GM12892 (cell line): ENCODE measurements at places on chromosomes 1 and 21.

- no peak for DNase-seq
Observed at GRCh38 chr1:36560621-36561360, 78.1 kb upstream of the CSF3R start.

GRCh38 chr1:43232074-43232473 lies 37.7 kb upstream of the TMEM125 start:
- DNase-seq = no peak

GRCh38 chr1:14778898-14779865 lies 180.7 kb downstream of the KAZN start:
- no peak for DNase-seq

DNA sequence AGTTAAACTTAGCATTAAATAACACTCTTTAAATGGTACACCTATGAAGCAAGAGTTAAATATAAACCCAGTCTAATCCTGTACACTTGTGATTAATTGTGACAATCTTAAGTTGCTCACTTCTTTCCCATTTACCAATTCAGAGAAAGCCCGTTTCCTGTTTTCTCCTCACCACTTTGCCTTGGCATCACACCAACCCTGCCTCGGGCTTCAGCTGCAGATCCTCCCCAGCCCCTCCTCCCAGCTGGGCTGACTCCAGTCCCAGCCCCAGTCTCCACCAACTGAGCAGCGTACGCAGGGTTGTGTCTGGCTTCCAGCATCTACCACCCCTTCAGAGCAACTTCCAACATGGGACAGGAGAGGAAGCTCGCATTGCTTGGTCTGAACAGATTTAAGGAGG lies 4.1 kb downstream of the PYCR2 start:
- no peak for DNase-seq

DNA sequence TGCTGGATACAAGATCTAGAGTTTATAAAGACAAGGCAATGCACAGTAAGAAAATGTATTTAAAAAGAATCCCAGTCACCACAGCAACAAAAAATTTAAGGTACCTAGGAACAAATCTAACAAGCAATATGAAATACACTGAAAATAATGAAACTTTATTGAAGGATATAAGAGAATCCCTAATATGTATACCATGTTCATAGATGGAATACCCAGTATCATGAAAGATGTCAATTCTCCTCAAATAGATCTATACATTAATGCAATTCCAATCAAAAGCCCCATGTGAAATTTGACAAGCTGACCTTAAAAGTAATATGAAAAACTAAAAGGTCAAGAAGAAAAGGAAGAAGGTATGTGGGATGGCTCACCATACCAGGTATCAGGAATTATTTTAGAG lies 109.2 kb downstream of the COQ8A start:
- DNase-seq = no peak

- DNase-seq = no peak
Observed at GRCh38 chr1:2480986-2481364, 4.9 kb downstream of the PLCH2 start.

- DNase-seq = no peak
Observed at GRCh38 chr1:53111073-53111556, 31.3 kb downstream of the SLC1A7 start.

GRCh38 chr1:18137759-18138345 lies 30.3 kb downstream of the IGSF21 start:
- DNase-seq = no peak

DNA sequence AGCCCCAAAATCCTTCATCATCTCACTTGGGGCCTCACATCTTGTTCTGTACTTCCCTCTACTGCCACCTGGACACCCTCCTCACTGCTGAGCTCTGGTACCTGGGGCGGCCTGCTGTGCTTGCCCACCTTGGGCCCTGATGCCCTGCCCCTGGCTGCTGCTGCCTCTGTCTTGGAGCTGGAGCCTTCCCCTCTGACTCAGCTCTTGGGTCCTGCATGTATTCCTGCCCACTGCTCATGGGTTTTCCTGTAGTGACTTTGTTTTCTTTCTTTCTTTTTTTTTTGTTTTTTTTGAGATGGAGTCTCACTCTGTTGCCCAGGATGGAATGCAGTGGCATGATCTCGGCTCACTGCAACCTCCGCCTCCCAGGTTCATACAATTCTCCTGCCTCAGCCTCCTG lies 37.5 kb downstream of the TRAPPC10 start:
- DNase-seq = no peak

- no peak for DNase-seq
Observed at GRCh38 chr1:17531682-17532487, 7.6 kb upstream of the ARHGEF10L start.

- DNase-seq = no peak
Observed at GRCh38 chr1:20711285-20712214, 6.3 kb downstream of the KIF17 start.

DNA sequence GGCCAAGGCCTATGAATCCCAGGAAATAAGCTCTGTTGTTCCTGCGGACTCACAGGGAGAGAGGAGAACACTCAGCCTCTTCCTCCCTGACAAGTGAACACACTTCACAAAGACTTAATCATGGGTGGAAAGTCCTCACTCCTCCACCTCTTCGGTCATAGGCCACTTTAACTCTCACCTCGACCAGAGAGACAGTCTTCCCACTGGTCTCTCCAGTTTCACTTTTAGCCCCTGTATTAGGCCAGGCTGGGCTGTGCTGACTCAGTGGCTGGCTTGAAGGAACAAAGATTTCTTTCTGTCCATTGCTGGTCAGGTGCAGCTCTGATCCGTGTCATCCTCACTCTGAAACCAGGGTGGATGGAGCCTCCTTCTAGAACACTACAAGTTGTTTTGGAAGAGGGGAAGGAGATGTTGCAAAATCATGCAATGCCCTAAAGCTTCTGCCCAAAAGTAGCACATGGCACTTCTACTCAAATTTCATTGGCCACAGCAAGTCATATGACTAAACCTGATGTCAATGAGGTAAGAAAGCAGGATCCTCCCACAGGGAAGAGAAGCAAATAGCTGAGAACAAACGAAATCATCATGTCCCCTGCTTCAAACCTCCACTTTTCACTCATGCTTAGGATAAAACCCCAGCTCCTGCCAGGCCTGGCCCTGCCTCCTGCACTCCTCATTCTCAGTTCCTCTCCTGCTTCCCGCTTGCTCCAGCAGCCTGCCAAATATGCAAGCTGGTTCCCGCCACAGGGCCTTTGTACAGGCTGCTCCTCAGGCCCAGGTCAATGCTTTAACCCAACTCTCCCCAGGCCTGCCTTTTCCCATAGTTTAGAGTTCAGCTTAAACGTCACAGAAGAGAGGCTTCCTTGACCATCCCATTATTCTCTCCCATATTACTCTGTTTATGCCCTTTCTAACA lies 150.5 kb upstream of the RUNX3 start:
- DNase-seq = no peak

- no peak for DNase-seq
Observed at GRCh38 chr1:98364544-98364943, 297.0 kb upstream of the SNX7 start.

DNA sequence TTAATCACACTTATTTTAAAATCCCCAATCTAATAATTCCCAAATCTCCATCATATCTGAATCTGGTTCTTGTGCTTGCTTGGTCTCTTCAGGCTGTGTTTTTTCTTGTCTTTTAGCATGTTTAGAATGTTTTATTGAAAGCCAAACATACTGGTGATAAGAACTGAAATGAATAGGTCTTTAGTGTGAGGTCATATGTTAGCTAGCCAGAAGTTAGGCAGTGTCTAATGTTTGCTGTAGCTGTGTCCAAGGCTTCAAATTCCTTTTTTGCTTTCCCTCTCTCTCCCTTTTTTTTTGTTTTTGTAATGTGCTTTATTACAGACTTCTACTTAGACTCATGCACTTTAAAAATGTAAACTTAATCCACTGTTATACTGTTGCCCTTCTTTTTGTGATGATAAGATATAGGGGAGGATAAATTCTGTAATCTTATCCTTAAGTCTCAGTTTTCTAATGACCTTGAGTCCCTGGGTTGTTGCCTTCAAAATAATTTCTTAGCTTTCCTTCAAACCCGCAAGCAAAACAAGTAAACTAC lies 725.1 kb downstream of the BRINP3 start:
- DNase-seq = no peak

DNA sequence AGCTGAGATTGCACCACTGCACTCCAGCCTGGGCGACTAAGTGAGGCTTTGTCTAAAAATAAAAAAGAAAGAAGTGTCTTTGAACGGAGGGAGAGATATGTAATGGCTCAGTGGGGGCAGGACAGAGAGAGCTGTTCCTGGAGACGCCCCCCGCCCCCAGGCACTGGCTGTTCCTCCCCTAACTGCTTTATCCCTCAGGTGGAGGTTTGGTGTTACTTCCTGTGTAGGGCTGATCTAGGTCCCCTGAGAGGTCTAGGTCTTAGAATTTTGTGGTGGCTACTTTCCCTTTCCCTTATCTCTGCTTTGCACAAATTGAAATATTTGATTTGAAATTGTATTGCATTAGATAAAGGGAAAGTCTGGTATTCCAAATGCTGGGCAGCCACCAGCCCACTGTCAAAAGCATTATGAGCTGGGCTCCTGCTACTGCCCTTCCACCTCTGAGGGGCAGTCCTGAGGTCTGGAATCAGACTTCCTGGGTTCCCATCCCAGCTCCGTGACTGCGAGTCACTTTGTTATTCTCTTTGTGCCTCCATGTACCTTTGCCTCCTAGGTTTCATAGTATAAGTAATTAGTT lies 134.8 kb upstream of the KIF26B start:
- DNase-seq = no peak

GRCh38 chr1:160397651-160398050 lies 2.7 kb upstream of the VANGL2 start:
- no peak for DNase-seq

DNA sequence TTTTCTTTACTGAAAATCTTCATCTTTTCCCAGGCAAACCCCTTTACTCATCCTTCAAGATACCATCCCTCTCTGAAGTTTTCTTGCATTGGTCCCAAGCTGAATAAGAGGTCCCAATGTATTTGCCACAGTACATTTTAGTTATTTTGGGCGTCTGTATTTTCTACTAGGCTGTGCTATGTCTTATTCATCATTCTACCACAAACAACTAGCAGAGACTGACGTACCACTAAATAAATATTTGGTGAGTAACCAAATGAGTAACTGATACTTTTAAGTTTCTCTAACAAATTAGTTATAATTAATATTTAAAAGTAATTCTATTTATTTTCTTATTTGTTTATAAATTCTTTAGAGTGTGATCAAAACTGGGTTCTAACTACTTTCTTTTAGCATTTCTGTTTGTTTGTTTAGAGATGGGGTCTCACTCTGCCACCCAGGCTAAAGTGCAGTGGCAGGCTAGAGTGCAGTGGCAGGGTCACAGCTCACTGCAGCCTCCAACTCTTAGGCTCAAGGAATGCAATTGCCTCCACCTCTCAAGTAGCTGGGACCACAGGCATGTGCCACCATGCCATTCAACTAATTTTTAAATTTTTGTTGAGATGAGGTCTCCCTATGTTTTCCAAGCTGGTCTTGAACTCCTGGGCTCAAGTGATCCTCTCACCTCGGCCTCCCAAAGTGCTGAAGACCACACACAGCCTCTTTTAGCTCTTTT lies 33.1 kb downstream of the NDC1 start:
- DNase-seq = no peak

DNA sequence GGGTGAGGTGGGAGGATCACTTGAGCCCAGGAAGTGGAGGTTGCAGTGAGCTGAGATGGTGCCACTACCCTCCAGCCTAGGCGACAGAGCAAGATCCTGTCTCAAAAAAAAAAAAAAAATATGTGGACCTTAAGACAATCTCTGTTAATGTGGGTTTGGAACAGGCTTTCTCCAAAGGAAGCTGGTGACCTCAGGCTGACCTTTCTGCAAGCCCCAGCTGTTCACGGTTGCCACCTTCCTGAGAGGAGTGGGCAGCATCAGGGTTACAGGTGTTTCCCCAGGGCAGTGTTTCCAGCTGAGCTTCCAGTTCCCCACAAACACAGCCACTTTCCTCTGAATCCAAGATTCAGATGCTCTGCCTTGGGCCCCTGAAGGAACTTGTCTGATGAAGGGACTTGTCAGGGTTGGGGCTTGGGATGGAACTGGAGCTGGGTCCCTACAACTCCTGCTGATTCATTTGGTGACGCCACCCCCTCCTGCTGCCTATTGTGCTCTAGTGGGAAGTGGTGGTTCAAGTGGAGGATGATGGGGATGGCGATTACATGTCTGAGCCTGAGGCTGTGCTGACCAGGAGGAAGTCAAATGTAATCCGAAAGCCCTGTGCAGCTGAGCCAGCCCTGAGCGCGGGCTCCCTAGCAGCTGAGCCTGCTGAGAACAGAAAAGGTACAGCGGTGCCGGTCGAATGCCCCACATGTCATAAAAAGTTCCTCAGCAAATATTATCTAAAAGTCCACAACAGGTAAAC lies 1.9 kb downstream of the ZBTB48 start:
- DNase-seq = no peak

DNA sequence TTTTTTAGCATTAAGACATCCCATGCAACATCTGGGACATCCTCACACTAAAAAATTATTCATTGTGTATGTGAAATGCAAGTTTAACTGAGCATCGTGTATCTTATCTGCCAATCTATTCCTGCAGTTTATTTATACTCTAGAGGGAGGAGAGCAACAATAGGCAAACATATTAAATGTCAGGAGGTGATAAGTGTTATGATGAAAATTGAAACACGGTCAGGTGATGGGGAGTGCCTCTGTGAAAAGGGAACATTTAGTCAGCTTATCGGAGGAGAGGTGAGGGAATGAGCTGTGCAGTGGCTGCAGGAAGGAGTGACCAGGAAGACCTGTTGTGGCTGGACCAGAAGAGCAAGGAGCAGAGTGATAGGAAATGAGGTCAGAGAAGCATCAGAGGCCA lies 775 bp upstream of the EFCAB14 start:
- DNase-seq = no peak

GRCh38 chr1:210445485-210445884 lies 116.8 kb downstream of the HHAT start:
- no peak for DNase-seq

DNA sequence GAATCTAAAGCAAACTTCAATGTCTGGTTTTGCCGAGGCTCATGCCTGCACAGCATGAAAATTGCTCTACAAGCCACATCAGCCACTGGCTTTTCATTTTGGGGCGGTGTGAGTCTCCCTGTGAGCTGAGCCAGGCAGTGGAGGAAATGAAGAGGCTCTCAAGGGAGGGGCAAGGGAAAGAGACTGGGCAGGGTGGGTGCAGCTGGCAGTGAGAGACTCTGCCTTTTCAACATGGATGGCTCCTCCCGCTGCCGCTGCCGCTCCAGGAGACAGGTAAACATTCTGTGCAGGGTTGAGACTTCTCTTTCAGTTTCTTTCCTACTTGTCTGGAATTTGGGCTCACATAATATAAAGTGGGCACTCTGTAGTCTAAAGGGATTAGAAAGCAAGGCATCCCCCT lies 11.3 kb upstream of the CTSE start:
- no peak for DNase-seq

GRCh38 chr1:208045463-208046260 lies 134.7 kb upstream of the CD34 start:
- no peak for DNase-seq

DNA sequence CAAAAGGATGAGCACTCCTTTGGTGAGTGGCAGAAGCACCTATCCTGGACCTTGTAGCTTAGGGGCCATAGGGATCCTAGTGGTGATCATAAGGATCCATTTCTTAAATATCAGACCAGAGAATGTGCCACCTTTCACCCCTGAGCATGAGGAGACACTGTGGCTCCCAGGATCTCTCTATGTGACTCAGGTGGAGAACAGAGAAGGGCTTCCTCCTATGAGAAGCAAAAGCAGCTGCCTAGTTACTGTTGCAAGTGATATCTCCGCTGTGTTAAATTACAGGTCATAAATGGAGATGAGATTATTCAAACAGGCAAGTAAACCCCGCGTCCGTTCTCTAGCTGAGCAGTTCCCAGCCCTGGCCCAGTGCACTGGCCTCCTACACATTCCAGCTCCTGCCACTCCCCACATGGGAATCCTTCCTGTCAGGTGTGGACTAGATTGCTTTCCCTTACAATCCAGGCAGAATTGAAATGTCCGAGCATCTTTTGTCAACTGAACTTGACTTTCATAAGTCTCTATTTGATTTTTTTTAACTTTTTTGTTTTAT lies 26.3 kb downstream of the CLEC20A start:
- DNase-seq = no peak
